ENCODE measurements at places on chromosomes 6 and 20.

DNA sequence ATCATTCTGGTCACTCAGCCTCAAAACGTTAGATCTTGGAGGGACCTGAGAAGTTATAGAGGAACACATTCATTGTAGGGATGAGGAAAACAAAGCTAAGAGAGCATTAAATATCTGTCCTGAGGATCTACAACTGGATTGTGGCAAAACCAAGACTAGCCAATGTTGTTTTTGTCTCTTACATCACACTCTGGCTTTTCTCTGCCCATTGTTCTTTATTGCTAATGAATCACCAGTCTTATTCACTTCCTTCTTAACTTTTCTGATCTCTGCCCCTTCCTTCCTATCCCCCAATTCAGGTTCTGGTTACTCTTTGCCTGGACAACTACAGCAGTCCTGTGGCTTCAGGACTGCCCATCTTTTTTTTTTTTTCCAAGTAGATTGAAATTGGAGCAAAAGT is 57.0 kb upstream of the PREP start:
- no peaks in the 10 kb centered on the region for H3K36me3 ChIP-seq
- no peak overlapping the region for H3K27ac ChIP-seq
- H3K4me3 ChIP-seq: no peak overlapping the region
- no peaks in the 10 kb centered on the region for H3K4me1 ChIP-seq
- no peak for DNase-seq

- no peak overlapping the region for H3K4me3 ChIP-seq
- no peaks in the 10 kb centered on the region for H3K27me3 ChIP-seq
- no peaks in the 10 kb centered on the region for H3K36me3 ChIP-seq
- no peak overlapping the region for H3K27ac ChIP-seq
Measured at GRCh38 chr20:10177326-10177725, 41.3 kb upstream of the SNAP25 start.

GRCh38 chr6:151723152-151723551 is 84.3 kb upstream of the ESR1 start:
- no peak overlapping the region for H3K27ac ChIP-seq
- no peaks in the 10 kb centered on the region for H3K27me3 ChIP-seq
- H3K4me3 ChIP-seq: no peak overlapping the region
- H3K36me3 ChIP-seq: no peaks in the 10 kb centered on the region

DNA sequence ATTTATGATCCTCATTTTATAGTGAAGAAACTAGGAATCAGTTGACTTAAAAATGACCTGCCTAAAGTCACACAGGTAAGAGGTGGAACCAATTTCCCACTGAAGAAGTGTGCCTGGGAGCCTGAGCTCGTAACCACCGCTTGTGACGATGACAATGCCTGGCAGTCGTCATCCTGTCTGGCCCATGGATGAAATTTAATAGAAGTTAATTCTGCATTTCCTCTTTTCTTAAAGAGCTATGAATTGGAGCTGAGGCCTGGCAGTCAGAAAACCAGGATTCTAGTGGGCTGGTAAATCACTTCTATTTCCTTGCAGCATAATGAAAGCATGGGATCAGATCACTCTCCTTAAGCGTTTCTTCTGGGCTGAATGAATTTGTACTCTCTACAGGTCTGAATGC is 200.0 kb upstream of the SGK1 start:
- no peak overlapping the region for H3K4me3 ChIP-seq
- H3K27me3 ChIP-seq: no peaks in the 10 kb centered on the region
- H3K4me1 ChIP-seq: peaks cover 4% of the 10 kb centered on the region
- no peak overlapping the region for H3K27ac ChIP-seq
- no peak for DNase-seq
- H3K36me3 ChIP-seq: no peaks in the 10 kb centered on the region

DNA sequence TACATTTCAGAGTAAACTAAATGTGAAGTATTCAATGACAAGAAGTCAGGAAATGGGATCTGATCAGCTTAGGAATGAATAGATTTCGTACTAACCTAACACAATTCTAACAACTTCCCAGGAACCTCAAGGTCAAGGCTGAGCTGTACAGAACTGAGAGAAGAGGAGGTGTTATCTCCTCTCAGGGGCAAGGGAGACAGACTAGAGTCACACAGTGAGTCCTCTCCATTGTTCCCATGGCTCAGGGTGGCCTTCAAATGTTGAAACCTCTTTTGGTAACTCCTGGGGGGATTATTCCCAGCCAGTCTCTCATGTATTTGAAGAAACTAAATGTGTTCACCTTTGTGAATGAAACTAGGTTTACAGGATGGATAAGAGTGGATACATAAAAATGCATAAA is 27.7 kb downstream of the ELOVL2 start:
- H3K4me1 ChIP-seq: no peaks in the 10 kb centered on the region
- no peak for DNase-seq
- H3K36me3 ChIP-seq: no peaks in the 10 kb centered on the region

DNA sequence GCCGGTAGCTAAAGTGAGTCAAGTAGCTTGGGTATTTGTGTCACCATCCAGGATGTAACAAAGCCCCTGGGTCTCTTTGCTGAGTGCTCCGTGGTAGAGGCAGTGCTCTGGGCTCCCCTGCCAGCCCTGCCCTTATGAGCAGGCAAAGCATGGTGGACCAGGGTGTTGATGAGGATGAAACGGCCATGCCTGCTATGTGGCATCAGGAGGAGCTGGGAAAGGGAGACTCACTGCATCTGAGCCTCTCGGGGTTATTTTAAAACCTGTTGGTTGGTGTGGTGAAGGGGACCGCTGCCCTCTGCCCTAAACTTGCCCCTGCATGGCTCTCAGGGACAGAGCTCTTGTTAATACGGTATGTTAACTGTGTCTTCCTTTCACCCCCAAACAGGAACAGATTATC is 143.1 kb downstream of the DTNBP1 start:
- H3K36me3 ChIP-seq: peaks cover 6% of the 10 kb centered on the region
- H3K4me1 ChIP-seq: no peaks in the 10 kb centered on the region
- no peak overlapping the region for H3K27ac ChIP-seq
- no peak overlapping the region for H3K4me3 ChIP-seq
- peak; percentile 37 for DNase-seq

- no peaks in the 10 kb centered on the region for H3K36me3 ChIP-seq
- H3K4me1 ChIP-seq: peaks cover 6% of the 10 kb centered on the region
- no peak overlapping the region for H3K4me3 ChIP-seq
- no peak for DNase-seq
- no peaks in the 10 kb centered on the region for H3K27me3 ChIP-seq
Measured at GRCh38 chr6:15255481-15255880, 9.6 kb downstream of the JARID2 start.

GRCh38 chr6:79117752-79118151 is 39.7 kb upstream of the PHIP start:
- H3K4me1 ChIP-seq: no peaks in the 10 kb centered on the region
- H3K4me3 ChIP-seq: no peak overlapping the region
- no peaks in the 10 kb centered on the region for H3K27me3 ChIP-seq

DNA sequence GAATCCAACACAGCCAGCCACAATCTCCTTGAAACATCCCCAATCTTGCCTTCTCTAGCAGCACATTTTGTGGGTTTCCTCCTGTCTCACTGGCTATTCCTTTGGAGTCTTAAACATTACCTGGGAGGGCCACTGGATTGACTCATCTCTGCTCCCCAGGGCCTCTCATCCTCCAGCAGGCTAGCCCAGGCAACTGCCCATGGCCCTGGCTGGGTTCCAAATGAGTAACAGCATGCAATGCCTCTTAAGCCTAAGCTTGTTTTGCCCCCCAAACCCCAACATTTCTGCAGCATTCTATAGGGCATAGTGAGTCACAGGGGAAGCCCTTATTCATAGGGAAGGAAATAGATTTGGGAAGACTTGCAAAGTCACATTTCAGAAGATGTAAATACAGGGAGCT is 204.9 kb downstream of the FOXA2 start:
- DNase-seq: no peak
- no peaks in the 10 kb centered on the region for H3K27me3 ChIP-seq
- no peaks in the 10 kb centered on the region for H3K36me3 ChIP-seq
- no peaks in the 10 kb centered on the region for H3K4me1 ChIP-seq

GRCh38 chr6:27478141-27478705 is 5.3 kb upstream of the ZNF184 start:
- H3K4me1 ChIP-seq: no peaks in the 10 kb centered on the region
- no peaks in the 10 kb centered on the region for H3K36me3 ChIP-seq
- no peak for DNase-seq
- peak overlapping the region; percentile 100 for H3K27ac ChIP-seq
- H3K4me3 ChIP-seq: peak overlapping the region; percentile 93

DNA sequence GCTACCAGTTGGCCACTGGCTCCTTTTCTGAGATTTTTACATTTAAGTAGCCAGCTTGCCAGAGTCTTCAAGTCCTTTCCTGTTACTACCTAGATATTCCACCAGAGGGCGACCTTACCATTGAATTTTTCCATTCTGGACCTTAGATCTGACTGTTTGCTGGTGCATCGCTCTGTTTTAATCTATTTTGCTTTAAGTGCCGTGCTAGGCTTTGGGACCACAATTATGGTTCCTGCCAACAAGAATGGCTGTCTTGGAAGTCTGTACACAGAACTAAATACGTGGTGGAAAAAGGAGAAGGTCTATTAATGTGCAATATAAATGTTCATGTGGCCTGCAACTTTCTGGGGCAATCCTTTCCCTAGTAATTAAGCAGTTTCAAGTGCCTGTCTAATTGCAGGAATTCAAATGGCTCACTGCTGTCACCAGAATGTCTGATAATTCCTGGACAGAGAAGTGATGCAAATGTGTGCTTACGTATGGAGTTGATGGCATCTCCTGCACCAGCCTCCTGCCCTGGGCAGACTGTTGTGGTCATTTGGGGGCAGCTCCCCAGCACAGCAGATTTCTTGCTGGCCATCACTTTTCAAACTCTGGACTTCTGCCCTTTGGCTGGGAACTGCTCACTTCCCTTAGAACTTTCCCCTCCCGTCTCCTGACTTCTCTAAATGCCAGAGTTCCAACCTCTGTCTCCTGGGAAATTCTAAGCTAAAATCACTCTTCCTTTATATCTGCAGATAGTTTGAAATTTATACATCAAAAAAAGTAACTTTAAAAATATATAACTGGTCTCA is 5.6 kb upstream of the HLA-DOA start:
- H3K27me3 ChIP-seq: no peaks in the 10 kb centered on the region
- no peak overlapping the region for H3K4me3 ChIP-seq
- DNase-seq: peak; percentile 30
- no peaks in the 10 kb centered on the region for H3K4me1 ChIP-seq
- no peak overlapping the region for H3K27ac ChIP-seq

DNA sequence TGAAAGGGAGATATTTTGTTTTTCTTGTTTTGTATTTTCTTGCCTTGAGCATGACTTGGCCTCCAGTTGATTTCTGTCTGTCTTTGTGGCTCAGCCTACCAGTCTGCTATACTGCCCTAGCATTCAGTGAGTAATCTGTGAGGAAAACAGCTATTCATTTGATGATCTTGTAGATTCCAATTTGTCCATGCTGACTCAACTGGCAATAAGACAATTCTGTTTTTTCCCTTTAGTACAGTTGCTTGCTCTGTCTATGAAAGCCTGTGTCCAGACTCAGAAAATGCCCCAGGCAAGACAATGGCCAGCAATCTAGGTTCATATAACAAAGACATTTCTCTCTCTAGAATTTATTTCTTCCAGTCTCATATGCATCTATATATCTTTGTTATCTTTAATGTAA is 10.9 kb upstream of the SOX4 start:
- no peaks in the 10 kb centered on the region for H3K4me1 ChIP-seq
- H3K27ac ChIP-seq: no peak overlapping the region
- H3K27me3 ChIP-seq: no peaks in the 10 kb centered on the region

DNA sequence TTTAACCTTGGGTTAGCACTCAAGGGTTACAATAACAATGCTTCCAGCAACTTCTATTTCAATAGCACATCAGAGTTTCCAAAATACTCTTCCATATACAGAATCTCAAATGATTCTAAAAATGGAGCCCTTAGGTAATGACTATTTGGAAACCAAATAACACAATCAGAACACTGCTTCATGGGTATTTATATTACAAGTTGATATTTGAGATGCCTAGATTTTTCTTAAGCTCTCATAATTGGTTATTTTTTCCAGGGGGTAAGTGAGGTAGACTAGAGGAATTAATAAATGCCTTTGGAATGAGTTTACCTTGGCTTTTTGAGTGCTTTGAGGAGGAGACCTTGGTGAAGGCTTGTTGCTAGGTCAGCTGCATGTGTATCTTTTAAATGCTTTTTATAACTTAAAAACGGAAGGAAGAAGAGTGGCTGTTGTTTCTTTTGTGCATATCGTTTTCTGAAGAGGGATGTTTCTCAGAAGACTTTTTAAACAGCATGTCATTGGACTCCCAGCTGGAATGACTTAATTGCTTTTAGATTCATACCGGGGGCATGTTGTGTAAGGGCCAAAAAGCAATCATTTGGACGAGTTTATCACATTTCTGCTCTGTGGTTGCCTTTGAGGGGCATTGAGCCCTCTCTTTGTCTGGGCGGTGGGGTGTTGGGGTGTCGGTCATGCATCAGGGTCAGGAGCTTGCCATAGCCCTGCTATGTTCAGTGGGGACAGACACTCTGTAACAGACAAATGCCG is 186.0 kb downstream of the DTNBP1 start:
- DNase-seq: no peak
- no peaks in the 10 kb centered on the region for H3K27me3 ChIP-seq

DNA sequence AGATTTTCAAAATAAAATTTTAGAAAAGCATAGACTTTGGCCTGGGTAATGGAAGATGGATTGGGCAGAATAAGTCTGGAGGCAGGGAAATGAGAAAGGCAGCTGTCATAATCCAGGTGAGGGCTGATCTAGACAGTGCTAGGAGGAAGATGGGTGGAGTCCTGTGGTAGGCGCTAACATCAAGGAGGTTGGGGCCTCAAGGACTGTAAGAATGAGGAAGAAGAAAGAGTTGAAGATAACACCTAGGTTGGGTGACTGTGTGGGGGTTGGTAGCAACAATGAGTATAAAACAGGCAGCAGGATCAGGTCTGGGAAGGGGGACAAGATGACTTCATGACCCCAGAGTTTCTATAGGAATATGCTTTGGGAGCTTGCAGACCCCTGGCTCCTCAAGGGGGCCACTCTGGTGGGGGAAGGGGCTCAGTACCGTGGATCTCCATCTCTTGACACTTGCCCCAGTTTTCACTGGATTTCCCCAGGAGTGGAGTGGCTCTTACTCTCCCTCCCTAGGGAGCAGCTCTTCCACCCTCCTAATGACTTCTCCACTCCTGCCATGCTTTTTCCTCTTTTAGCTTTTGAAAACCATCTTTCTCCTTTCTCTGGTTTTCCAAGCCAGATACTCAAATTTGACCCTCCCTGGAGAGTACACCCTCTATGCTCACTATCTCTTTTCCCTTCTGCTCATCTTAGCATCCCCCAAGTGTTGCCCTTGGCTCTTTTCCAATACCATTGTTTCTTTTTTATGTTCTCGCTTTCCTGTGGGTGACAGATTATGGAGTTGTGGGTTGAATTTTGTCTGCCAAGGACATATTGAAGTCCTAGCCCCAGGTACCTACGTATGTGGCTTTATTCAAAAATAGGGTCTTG is 14.8 kb downstream of the TRIM31 start:
- DNase-seq: no peak
- no peaks in the 10 kb centered on the region for H3K27me3 ChIP-seq
- H3K27ac ChIP-seq: no peak overlapping the region
- H3K4me3 ChIP-seq: no peak overlapping the region
- no peaks in the 10 kb centered on the region for H3K4me1 ChIP-seq
- no peaks in the 10 kb centered on the region for H3K36me3 ChIP-seq

- no peak overlapping the region for H3K4me3 ChIP-seq
- DNase-seq: peak; percentile 45
- no peaks in the 10 kb centered on the region for H3K36me3 ChIP-seq
- no peak overlapping the region for H3K27ac ChIP-seq
Measured at GRCh38 chr6:41651962-41652657, 13.8 kb downstream of the MDFI start.
